ENCODE measurements at places on chromosomes 5 and 9.

DNA sequence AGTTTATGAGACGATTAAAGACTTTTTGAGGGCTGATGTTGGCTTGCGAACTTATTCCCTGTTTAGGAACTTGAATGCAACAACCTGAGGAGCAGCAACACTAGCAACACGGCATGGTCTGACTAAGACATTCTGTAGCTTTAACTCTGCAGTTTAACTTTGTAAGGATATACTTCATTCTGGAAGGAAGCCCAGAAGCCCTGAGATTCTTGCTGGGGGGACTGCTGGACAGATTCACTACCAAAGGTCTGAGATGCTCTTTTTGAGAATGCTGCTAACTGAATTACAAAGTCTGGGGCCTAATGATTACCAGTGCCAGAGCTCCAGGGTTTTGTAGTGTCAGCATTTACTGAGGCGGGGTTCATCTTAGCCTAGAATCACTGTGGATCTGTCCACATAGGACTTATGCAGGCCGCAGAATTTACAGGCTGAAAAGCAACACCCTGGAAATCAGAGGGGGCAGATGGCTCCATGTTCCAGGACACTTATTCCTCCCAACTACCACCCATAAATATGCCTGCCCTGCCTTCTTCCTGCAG is 537.1 kb upstream of the CDH18 start:
- no peak for DNase-seq

GRCh38 chr9:100281676-100282387 is 70.9 kb downstream of the TEX10 start:
- DNase-seq, result no peak

DNA sequence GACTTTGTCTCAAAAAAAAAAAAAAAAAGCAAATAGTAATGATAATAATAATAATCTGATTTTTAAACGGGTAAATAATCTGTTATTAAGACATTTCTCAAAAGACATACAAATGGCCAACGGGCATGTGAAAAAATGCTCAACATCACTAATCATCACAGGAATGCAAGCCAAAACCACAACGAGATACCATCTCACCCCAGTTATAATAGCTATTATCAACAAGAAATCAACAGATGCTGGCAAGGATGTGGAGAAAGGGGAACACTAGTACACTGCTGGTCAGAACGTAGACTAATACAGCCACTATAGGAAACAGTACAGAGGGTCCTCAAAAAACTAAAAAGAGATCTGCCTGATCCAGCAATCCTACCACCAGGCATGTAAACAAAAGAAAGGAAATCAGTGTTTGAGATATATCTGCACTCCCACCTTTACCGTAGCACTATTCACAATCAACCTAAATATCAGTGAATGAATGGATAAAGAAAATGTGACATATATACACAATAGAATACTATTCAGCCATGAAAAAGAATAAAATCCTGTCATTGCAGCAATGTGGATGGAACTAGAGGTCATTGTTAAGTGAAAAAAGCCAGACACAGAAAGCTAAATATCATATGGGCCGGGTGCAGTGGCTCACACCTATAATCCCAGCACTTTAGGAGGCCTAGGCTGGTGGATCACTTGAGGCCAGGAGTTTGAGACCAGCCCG is 24.9 kb downstream of the VAV2 start:
- no peak for DNase-seq

DNA sequence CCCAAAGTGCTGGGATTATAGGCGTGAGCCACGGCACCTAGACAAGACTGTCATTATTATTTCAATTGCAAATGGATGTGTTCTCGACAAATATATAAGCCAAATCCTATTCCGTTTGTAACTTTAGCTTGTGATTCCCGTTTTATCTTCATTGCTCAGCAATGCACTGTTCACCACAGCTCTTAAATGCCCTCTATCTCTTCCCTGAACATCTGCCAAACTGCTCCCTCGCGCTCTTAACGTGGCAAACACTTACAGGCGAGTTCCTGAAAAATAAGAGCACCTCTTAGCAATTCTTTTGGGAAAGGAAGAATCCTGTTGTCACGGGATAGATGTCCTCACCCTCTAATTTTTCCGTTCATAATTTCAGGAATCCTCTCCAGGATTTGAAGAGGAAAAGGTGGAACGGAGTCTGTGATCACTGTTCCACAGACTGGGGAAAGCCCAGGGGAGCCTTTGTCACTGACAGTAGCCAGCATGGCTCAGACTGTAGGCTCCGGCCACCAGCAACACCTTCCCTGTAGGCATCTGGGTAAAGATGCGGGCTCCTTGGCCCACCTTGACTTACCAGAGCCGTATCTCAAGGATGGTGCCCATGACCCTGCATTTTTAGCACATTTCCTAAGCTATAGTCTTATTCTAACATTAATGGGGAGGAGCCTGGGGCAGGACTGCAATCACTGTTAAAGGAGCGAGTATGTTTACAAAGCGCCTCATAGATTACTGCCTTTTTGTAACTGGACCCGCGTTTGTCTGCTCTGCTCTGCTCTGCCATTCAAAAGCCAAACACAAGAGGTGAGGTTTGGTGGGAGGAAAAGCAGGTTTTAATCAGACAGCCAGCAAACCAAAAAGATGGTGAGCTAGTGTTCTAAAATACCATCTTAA is 20.2 kb upstream of the GNPDA1 start:
- DNase-seq, result no peak

- no peak for DNase-seq
These were observed 5.5 kb downstream of the GIN1 start for GRCh38 chr5:103114440-103114839.

- DNase-seq, result no peak
These were observed 3.6 kb downstream of the RXRA start for GRCh38 chr9:134329886-134330285.

- no peak for DNase-seq
These were observed 76.2 kb downstream of the TSPAN17 start for GRCh38 chr5:176723440-176723839.

- DNase-seq, result no peak
These were observed 11.4 kb upstream of the SLC45A2 start for GRCh38 chr5:33995865-33996264.

DNA sequence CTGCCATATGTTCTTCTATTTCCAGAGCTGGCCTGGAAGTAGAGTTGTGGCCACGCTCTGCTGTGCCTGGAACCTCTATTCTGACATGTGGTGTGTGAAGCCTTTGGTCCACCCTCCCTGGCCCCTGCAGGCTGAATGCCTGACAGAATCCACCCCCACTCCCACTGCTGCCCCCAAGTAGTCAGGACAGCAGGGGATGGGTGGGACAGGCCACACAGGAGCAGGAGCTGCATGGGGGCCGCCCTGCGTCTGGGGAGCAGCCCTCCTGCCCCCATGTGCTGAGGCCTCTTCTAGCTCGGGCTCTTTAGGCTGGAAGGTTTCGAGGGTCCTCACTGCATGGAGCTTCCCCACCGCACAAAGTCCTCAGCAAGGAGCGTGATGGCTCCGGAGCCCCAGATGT is 32.6 kb upstream of the IRX4 start:
- no peak for DNase-seq

GRCh38 chr5:105956456-105957196 is 1714.1 kb downstream of the EFNA5 start:
- no peak for DNase-seq

DNA sequence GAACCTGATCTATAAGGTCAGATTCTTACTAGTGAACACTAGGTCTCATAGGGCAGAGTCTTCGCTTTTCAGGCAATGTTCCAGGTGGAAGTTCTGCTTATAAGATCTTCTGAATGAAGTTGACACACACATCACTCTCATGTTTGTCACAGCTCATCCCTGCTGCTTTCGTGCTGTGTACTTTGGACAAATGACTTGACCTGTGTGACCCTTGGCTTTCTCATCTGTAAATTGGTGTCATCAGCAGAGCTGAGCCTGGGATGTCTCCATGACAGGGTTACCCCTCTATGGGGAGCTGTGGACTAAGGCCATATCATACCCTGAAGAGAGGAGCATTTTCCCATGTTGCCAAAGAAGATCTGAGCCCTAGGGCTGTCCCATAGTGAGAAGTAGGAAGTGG is 2.8 kb downstream of the DELE1 start:
- no peak for DNase-seq

DNA sequence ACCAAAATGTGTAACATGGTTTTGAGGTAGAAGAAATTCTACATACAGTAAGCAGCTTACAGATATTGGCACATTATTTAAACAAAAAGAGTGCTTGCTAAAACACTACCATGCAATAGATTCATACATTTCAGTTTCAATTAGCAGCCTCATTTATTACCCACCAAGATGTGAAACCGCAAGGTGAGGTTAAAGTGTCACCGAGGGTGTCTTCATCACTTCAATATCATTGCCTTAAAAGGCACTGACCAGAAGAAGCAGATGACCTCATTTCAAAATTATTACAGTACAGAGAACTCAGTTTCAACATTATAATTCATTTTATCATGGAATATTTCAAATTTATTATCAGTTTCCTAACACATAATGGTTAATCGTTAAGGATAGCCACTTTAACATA is 302.2 kb downstream of the ISL1 start:
- no peak for DNase-seq

DNA sequence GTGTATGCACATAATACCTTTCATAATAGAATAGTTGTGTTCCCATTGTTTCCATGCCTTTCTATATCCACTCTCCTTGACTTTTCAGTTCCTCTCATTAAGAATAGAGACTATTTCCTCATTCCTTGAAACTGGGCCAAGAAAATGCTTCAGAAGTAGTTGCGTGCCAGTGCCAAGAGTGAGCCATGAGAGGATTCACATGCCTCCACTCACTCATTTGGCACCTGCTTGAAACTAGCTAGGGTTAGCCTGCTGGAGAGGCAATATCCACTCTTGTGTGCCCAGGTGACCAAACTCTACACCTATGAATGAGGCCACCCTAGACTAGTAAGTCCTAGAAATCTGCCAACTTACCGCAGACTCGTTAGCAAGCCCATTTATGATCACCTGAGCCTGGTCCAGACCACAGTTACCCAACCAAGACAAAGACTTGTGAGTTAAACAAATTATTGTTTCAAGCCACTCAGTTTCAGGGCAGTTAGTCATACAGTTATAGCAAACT is 276.3 kb downstream of the EPB41L4A start:
- no peak for DNase-seq

GRCh38 chr9:68506551-68506950 is 34.1 kb downstream of the TMEM252 start:
- DNase-seq, result no peak

DNA sequence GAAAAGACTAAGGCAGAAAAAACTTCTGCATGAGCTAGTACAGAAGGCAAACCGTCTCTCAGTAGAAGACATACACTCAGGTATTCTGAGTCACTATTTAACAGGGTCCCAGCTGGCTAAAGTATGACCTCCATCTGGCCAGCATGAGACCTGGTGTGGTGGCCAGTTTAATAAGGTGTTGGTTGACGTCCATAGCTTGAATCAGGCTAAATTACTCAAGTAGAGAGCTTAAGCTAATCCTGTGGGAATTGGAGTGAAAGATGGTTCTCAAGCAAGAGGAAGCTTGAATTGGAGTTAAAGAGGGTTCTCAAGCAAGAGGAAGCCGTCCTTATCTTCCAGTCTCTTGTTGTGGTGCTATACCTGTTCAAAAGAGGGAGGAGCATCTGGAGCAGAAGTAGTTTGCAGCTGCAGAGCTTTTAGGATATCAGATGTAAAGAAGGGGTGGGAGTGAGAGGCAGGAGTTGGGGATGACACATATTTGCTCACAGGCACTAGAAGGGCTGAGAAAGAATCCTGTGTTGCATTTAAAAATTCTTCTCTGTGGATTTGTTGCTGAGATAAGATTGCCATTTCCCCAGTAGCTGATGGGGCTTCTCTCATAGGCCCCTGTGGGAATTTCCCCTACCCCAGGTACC is 136.1 kb upstream of the RUSC2 start:
- DNase-seq, result no peak

DNA sequence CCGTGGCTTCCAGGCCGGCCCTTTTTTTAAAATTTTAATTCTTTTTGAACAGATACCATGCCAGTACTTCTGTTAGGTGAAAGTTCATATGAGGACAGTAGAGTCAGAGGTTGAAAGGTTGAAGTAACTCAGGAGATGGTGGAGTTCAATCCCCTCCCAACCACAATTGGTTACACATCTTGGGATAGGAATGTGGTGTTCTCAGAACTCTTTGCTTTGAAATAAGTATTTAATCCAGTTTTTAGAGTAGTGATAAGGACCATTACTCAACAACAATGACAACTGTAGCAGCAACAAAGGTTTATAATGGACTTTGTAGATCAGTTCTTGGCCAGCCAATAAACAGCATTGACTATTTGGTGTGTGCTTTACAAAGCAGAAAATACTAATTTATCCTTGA is 116.0 kb downstream of the ARHGAP26 start:
- no peak for DNase-seq

GRCh38 chr9:27548055-27548741 is 18.6 kb upstream of the MOB3B start:
- DNase-seq, result no peak

All from nucleus accumbens (tissue), 56 donors.